ENCODE measurements at places on chromosomes 4 and X. TPM values are rescaled to one million over a fixed set of nuclear protein-coding genes. Genes with fewer than 3 reads are reported as not detected.

Gene SLC4A4
- 3.0 TPM for total RNA-seq

Gene EGFL6
- not detected for total RNA-seq

Gene NDP
- total RNA-seq = not detected

Gene RBMXL3
- total RNA-seq = not detected

Gene SH3D19
- total RNA-seq = 195 TPM

Gene MAPK10
- total RNA-seq = 27.1 TPM

Gene RENBP
- total RNA-seq = 16.8 TPM

Gene GLRA3
- 0.33 TPM for total RNA-seq

Gene PHF8
- total RNA-seq = 15.3 TPM

Gene RNF128
- total RNA-seq = not detected

Gene PCDH19
- 2.2 TPM for total RNA-seq

Gene TMPRSS11B
- total RNA-seq = not detected

Gene TLL1
- total RNA-seq = 4.8 TPM

Gene CXCL3
- total RNA-seq = not detected

Gene TRO
- total RNA-seq = 19.9 TPM

Gene CXCL1
- 6.8 TPM for total RNA-seq

Gene HMGN5
- 7.7 TPM for total RNA-seq

Gene EREG
- 5.8 TPM for total RNA-seq

Gene USP17L24
- total RNA-seq = not detected

Gene BEX5
- total RNA-seq = 1.4 TPM

Gene RXFP1
- total RNA-seq = not detected

Gene TBX22
- not detected for total RNA-seq

Gene RTL9
- total RNA-seq = not detected

Gene KIT
- 48.9 TPM for total RNA-seq

Gene USP46
- 6.3 TPM for total RNA-seq

Gene PAGE5
- total RNA-seq = not detected

Gene JCHAIN
- total RNA-seq = not detected

Gene PROM1
- 1.8 TPM for total RNA-seq

Gene TRIM61
- 0.41 TPM for total RNA-seq

Gene ARHGAP36
- not detected for total RNA-seq

Gene MAGEC2
- not detected for total RNA-seq

Gene MUC7
- total RNA-seq = not detected

Gene ANAPC10
- 22.5 TPM for total RNA-seq

Gene CLDN34
- total RNA-seq = not detected

Gene LONRF3
- total RNA-seq = 26.8 TPM

Gene PSAPL1
- total RNA-seq = not detected

Gene RBM47
- total RNA-seq = 7.2 TPM

Gene STK32B
- total RNA-seq = 3.9 TPM

Gene CXXC4
- 3.9 TPM for total RNA-seq

Gene HTN3
- total RNA-seq = not detected

Gene VSIG1
- total RNA-seq = not detected

Gene CUL4B
- total RNA-seq = 62.0 TPM

Gene CENPU
- 1.4 TPM for total RNA-seq

Gene ITM2A
- 21.8 TPM for total RNA-seq

Gene AFM
- not detected for total RNA-seq

Gene TLR3
- total RNA-seq = 3.1 TPM

Gene SHROOM4
- total RNA-seq = 6.1 TPM

Gene SNX12
- 27.6 TPM for total RNA-seq

Gene MAGEB3
- not detected for total RNA-seq

Gene GLOD5
- total RNA-seq = not detected
